ENCODE measurements at places on chromosomes 7 and 10.
A peak's percentile ranks its signal among the peaks of the same experiment; 100 is the strongest.

- no peak for DNase-seq
Measured at GRCh38 chr7:4279216-4279615, 402.9 kb upstream of the FOXK1 start.

DNA sequence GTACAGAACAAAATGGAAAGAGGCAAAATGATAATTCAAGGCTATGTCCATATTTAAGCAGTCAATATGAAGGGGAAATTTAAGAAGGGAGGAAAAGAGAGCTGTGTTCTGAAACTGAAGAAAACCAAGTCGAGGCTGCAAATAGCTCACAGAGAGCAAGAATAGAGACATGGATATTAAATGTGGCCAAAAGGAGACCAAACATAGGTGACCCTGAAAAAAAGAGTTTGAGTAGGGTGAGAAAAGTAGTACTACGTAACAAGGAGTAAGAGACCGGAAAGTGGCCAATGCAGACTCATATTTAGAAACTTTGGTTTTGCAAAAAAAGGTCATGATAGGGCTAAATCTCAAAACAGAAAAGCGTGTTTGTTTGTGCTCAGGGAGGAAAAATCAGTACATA, 84.6 kb downstream of the GNAT3 start:
- DNase-seq, result no peak

DNA sequence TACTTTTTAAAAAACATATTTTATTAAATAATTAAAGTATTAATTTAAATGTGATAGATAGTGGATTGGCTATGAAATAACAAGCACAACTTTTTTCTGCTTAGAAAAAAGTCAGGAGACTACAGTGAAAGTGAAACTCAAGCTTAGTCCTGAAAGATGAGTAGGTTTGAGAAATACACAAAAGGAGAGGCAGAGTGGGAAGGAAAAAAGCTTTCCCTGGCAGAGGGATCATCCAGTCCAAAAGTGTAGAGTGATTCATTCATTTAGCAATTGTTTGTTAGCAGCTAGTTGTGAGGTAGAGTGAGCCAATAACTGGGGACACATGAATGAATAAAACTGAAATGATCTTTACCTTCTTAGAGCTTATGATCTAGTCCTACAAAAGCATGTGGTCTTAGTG, 93.5 kb downstream of the FOXP2 start:
- no peak for DNase-seq

- DNase-seq, result no peak
Measured at GRCh38 chr10:8663131-8663530, 608.6 kb downstream of the GATA3 start.

DNA sequence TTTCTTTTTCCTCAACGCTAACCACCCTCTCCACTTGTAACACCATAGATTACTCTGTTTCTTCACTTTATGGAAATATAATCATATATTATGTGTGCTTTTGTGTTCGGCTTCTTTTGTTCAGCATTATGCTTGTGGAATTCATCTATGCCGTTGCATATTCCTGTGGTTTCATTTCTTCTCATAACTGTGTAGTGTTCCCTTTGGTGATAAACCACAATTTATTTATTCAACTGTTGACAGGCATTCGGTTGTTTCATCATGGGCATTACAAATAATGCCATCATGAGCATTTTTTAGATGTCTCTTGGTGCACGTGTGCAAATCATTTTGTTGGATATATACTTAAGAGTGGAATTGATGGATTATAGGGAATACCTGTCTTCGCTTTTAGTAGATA, 12.1 kb downstream of the AVL9 start:
- no peak for DNase-seq

DNA sequence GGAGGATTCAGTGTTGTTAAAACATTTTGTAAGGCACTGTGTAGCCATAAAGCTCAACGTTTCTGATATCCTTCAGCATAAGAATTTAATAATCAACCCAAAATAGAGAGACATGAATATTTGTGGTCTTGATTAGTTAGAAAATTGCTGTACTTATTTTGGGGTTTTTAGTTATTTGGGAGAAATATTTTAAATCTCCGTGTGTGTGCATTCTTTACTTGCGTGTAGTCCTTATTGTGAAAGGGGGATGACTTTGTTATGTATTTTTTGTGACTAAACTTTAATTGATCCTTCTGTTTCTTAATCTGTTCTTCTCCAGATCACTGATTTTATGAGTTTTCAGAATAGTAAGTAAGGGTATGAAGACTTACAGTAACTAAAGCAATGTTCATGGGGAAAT, 81.2 kb downstream of the ZNRF2 start:
- no peak for DNase-seq

DNA sequence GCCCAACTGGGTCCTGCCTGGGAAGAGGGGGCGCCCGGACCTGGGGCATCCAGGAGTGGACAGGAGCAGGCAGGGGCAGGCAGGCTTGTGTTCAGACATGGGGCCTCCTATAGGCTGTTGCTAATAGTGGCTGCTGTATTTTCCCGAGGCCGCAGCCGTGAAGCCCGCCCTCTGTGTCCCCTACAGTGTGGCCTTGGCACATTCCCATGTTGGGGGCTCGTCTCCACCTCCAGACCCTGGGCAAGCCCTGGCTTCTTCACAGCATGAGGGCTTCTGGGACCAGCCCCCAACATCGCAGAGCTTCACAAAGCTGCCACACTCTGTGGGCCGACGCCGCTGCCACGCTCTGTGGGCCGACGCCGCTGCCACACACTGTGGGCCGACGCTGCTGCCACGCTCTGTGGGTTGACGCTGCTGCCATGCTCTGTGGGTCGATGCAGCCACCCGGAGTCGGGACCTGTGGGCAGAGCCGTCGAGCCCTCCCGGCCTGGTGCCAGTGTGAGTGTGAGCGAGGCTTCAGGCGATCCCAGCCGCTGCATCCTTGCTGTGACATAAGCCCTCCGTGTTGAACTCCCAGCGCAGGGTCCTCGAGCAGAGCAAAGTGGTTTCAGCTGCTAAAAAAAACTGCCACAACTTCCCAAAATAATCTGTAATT, 109.0 kb downstream of the INPP5A start:
- DNase-seq, result no peak

DNA sequence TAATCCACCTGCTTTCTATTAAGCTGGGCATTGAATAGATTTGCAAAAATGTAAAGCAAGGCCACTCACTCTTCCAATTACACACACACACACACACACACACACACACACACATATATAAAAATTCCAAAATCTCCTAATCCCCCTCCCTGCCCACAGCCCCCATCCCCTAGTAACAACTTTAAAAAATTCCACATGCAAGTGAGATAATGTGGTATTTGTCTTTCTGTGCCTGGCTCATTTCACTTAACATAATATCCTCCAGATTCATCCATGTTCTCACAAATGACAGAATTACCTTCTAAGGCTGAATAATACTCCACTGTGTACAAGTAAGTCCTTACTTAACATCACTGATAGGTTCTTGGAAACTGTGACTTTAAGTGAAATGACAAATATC, 24.2 kb downstream of the SH2D4B start:
- DNase-seq, result no peak

- no peak for DNase-seq
Measured at GRCh38 chr10:659688-660141, 29.8 kb downstream of the DIP2C start.

GRCh38 chr10:62352356-62352970, 21.7 kb upstream of the ZNF365 start:
- no peak for DNase-seq

GRCh38 chr10:93894516-93895378, 969 bp downstream of the SLC35G1 start:
- DNase-seq, result no peak

DNA sequence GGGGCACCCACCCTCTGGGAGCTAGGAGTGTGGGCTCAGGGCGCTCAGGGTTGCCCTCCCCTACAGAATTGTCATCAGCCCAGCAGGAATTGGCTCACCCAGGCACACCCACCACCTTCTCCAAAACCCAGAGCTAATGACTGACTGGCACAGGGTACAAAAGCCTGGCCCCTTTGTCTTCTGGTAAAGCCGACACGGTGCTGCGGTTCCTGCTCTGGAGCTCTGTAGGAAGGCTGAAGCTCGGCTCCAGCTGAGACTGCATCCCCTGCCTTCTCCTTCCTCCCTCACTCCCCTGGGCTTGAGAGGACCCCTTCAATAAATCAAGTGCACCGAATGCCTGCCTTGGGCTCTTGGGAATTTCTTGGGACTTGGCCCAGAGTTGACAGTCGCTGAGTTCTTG, 117.9 kb upstream of the EEPD1 start:
- DNase-seq, result no peak

DNA sequence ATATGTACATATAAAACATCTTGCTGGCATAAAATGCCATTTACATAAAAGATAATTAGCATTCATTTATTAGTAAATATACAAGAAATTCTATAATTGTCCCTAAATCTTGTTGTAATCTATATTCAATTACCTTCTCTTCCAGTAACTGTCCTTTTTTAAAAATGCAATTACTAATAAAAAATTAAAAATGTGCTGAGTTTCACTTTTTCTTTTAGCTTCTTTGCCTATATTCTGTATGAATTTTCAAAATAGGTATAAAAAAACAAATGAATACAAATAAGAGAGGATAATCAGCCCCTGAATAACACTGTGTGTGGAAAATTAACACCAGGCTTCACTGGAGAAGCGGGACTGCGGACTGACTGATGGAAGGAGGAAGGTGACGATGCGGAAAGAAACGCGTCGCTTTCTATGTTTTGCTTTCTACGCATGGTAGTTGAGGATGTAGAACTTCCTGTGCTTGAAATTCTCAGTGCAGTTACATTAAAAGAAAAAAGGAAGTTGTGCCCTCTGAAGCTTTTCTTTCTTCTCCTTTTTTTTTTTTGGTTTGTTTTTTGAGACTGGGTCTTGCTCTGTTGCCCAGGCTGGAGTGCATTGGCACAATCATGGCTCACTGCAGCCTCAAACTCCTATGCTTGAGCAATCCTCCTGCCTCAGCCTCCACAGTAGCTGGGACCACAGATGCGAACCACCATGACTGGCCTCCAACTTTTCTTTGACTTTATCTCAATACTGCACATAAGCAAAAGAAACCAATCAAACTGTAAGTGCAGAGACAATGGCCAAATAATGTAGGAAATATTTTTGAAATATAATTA, 7.4 kb upstream of the ZMYND11 start:
- DNase-seq, result no peak

DNA sequence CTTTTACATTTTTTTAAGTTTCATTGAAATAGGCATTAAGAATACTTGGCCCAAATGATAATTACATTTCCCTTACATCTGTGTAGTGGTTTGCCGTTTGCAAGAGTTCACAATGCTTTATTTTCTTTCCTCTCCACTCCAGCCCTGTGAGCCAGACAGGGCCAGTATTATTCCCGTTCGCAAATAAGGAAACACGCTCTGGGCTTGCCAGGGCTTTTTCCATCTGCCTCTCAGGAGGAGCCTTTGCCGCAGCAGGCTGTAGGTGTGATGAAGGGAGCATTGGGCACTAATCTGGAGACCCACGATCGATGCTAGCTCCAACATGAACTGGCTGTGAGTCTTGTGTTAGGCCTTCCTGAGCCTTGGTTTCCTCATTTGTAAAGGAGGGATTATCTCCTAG, 154.4 kb downstream of the GALNT17 start:
- no peak for DNase-seq

GRCh38 chr10:123556736-123557135, 109.4 kb upstream of the GPR26 start:
- DNase-seq, result no peak

GRCh38 chr10:24503461-24504320, 220.0 kb downstream of the ARHGAP21 start:
- DNase-seq, result peak; percentile 72

DNA sequence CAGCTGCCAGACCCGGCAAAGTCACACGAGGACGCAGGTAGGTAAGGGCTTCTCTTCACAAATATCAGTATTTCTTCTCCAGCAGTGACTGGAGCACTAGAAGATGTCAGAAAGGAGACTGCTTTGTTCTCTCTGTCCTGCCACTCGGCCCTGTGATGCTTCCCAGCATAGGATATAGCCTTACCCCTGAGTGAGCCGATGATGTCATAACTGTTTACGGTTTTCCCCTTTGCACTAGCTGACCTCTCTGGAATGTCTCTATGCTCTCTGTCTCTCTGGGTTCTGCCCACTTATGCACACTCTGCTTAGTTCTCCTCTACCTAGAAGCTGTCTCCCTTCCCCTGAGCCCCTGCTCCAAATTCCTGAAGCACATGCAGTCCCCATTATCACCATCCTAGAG, 167.5 kb upstream of the PODXL start:
- DNase-seq, result no peak

- DNase-seq, result no peak
Measured at GRCh38 chr10:75229971-75230370, 5.8 kb downstream of the COMTD1 start.

- DNase-seq, result no peak
Measured at GRCh38 chr10:99672884-99673283, 13.6 kb downstream of the ENTPD7 start.

- no peak for DNase-seq
Measured at GRCh38 chr7:80791509-80791929, 127.3 kb downstream of the SEMA3C start.

DNA sequence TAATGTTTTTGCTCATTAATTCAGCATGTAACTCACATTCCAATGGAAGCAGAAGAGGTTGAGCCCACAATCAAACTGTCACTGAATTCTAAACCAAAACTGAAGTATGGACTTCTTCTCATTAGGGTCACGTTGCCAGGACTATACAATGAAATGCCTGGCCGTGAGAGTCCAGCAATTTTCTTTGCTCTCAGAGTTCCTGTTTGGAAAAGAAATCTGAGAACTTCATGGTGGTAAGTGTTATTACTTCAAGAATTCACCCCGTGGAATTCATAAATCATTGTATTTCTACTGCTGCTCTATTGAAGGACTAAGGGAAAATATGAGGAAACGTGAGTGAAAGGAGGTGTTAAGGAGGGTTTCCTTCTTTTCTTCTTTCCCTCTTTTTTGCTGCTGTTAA, 441.8 kb upstream of the AKR1E2 start:
- no peak for DNase-seq

DNA sequence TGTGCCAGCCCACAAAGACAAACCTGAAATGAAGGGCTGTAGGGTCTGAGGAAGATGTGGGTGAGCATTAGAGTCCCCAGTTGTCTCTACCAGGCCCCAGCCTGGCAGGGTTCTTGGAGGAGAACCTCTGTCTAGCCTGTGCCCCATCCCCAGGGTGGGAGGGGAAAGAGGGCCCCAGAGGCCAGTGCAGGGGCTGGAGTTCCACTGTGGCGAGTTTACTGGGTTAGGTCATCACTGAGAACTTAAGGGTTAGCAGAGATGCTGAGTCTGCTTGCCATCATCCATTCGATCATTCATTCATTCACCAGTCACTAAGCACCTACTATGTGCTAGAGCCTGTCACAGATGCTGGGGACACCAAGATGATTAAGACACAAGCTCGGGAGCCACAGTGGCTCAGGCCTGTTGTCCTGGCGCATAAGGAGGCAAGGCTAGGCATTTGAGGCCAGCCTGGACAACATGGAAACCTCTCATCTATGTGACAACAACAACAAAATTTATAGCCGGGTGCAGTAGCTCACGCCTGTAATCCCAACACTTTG, 2.6 kb downstream of the ANKRD2 start:
- no peak for DNase-seq
